ENCODE measurements at places on chromosomes 13 and 19.
A peak's percentile ranks its signal among the peaks of the same experiment; 100 is the strongest.

DNA sequence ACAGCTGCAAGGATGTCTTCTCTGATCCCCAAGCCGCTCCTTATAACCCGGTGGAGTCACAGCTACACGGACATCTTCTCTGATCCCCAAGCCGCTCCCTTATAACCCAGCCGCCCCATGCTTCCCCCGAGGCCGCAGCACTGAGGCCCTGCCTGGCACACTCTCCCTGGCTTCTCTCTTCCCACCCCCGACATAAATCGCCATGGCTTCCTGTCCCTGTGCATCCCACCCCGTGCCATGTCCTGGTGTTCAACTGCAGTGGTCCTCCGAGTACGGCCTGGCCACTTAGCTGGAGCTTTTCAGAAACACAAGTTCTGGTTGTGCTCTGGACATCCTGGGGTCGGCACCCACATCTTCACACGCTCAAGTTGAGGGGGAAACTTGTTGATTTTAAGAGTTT lies 60.4 kb downstream of the RASA3 start:
- no peak for DNase-seq

DNA sequence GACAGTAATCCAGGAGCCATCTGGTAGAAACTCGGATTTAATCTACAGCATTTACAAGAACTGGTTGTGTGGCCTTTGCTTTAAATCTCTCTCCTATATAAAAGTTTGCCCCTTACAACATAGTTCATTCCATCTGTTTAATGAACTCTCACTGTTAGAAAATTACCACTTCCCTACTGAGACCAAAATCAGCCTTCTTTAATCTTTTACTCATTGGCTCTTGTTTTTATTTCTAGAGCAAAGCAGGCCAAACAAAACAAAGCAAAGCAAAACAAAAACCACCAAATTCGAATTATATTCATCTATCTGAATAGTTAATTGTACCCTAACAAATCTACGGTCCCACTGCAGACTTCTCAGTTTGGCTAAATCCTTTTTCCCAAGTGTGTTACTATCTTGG lies 127.0 kb downstream of the UGGT2 start:
- no peak for DNase-seq

- no peak for DNase-seq
These were observed 944.0 kb upstream of the MIR17HG start for GRCh38 chr13:90403330-90404082.

DNA sequence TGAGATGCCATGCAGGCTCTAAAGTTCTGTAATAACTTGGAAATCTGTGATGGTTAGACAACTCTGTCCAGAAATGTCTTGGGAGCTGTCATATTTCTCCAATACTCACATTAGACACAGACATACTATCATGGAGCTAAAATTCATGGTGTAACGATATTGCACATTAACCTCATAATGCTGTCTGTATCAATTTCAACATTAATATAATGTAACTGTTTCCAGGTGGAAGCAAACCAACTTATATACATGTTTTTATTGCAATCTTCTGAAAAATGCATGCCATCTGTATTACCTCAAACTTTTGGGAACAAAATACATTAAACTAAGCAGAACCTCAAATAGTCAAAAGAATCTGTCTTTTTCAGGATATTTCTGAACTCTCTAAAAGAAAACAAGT lies 14.7 kb upstream of the SPART start:
- no peak for DNase-seq

DNA sequence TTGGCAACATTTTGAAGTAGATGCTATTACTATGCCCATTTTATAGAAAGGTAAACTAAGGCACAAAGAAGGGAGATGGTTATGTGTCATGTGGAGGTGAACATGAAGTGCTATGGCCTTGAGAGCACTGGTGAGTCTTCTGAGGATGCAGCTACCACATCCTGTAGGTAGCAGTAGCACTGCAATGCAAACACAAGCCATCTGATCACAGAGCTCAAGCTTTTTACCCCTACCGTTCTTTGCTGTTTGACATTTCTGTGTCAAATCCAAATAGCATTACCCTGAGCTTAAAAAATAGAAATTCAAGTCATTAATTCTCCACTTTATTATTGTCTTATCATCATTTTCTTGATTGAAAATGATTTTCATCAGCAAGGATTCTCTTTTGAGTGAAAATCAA lies 382.9 kb downstream of the KCTD12 start:
- no peak for DNase-seq

DNA sequence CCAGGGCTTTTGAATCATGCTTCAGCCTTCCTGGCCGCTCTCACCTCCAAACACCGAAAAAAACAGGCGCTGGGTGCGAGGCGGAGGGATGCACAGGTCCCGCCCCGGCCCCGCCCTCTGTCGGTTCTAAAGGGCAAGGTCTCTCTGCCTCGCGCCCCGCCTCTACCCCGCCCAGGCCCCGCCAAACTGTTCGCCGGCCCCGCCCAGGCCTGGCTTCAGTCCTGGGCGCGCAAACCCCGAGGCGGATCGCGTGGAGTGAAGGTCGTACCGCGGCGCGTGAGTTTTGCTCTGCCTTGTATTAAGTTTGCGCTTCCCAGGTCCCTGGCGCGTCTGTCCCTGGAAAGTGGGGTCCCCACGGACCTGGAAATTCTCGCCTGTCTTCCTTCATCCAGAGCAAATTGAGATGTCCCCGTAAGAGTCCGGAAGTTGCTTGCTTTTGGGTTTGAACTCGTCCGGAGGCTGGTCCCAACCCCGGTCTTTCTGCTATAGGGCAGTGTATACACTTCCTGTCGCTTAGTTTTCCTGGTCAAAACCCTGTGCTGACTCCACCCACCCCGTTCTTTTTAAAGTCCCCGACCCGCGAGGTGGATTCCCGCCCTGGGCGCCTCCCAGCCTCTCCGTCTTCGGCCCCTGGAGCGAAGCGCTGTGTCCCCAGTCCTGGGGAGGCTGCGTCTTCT lies 8.4 kb downstream of the ZNF808 start:
- DNase-seq = peak; percentile 83

DNA sequence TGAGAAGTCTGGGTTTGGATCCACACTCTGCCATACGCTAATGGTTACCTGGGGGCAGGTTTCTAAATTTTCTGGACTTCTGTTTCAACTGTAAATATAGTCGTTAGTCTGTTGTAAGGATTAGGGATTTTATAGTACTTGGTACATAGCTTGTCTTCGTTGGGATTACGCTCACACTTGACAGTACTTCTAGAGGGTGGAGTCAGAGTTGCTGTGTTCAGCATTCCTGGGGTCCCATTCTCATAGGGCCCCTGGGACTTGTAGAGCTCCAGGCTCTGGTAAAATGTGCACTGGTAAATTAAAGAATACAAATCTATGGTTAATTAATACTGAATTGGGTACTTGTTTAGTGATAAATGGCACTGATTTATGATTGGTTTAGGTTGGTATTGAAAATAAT lies 45.2 kb downstream of the TPP2 start:
- no peak for DNase-seq

GRCh38 chr19:30153326-30154210 lies 211.5 kb downstream of the URI1 start:
- DNase-seq = no peak

DNA sequence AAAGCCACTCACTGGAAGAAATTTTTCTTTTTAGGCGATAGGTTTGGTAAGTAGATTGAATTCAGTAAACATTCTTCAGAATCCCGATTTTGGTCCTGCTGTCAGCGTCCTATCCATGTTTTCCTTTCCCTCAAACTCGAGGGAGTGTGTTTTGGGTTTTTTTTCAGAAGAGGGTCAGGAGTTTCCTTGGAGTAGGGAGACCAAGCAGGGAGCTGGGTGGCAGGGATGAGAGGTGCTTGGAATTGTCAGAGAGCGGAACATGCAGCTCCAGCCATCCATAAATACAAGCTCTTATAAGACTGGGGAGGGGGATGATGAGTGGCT lies 1.6 kb upstream of the PCDH8 start:
- no peak for DNase-seq

Data from effector memory CD4-positive, alpha-beta T cell (primary cell).